NCI-H1048 (cell line): ENCODE measurements at places on chromosomes 7 and 10.
A peak's percentile ranks its signal among the peaks of the same experiment; 100 is the strongest.

DNA sequence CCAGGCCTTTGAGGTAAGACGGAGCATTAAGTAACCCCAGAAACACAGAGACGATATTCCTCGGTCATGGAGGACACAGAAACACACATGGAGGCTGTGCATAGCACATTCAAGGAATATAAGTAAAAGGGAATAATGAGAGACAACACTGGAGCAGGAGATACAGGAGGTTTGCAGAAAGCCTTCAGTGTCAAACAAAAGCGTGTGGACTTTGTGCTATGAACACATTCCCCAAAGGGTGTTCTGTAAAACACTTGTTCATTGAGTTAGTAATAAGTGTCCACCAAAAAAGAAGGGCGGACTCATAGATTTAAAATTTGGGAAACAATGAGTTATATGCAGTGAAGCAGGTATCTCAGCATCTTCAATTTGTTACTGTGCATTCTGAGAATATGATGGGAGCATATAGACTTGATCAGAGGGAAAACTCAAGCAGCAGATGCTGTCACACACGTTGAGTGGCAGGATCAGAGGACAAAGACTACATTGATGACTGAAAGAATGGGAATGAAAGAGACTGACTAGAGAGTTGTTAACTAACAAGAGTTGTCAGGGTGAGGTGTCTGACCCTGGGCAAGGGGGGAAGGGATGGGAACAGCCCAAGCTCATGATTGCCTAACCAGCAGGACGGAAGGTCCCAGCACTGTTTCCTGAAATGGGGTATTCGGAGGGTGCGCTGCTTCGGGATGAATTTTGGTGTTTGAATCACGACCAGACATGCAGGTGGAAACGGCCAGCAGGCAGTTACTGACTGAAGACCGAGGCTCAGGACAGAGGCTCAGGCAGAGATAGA is 85.2 kb upstream of the VIPR2 start:
- DNase-seq = no peak

- DNase-seq = no peak
These were observed 254.8 kb downstream of the HTR7 start for GRCh38 chr10:90602862-90603610.

DNA sequence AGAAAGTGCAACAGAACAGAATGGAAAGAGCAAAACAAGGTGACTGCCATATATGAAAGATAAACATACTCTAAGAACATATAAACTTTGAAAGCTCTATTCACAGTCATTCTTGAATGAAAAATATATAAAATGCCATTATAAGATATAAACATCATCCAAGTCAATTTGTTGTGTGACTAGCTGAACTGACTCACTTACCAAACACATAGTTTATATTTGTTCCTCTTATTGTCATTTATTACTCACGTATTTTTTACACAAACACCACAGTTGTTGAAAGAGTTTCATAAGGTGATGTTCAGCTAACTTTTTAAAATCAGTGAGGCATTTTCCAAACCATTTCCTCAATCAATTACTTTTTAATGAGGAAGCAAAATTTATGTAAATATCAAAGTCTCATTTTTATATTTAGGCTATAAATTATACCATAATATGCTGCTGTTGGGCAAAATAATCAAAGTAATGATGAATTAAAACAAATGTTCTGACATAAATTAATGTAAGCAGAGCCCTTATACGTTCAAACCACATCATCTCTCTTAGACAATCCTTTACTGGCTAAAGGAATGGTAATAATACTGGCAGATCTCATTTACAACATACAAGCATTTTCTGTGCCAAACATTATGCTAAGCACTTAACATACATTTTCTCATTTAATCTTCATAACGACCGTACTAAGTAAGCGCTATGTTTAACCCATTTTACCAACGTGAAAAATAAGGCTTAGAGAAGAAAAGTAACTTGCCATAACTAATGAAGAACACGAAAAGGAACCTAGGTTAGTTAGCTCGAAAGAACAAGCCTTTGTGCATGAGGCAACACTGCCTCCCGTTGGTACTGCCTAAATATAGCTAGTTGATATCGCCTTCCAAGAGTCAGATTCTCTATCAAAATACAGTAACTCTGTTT is 7.3 kb downstream of the LRRN3 start:
- DNase-seq = no peak

DNA sequence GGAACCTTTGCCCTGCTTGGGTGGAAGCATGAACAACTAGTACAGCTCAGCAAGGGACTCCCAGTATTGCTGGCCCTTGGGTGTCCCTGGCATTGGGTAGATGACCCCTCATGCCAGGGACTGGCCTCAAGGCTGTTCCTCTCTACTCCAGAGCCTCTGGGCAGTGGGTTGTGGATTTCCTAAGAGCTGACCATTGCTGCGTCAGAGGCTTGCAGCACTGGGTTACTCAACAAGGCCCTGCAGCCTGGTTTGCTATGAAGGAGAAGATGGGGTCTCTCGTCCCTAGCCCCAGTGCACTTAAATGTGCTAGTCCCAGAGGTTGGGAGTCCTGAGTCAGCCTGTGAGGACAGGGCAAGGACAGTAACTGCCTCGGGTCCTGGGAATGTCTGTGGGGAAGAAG is 2.5 kb downstream of the VSIR start:
- no peak for DNase-seq

DNA sequence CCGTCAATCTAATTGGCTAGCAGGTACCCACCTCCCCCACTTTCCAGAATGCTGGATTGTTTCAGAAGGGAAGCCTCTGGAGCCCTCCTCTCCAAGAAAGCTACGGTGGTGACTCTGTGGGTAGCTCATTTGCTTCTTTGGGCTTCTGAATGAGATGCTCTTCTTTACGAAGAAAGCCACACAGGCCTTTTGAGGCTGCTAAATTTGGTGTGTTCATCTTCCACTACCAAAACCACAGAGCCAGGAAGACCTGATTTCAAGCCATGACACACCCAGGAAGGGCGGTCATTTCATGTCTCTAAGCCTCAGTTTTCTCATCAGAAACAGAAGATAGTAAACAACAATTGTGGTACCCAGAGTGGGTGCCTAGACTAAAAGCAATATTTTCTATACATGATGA is 901.2 kb downstream of the KCNMA1 start:
- DNase-seq = no peak

- DNase-seq = no peak
These were observed 64.4 kb upstream of the NME8 start for GRCh38 chr7:37784015-37784414.

GRCh38 chr10:110772454-110773025 is 99.2 kb upstream of the PDCD4 start:
- no peak for DNase-seq

- peak; percentile 58 for DNase-seq
These were observed 1.6 kb downstream of the BAMBI start for GRCh38 chr10:28678687-28679457.

DNA sequence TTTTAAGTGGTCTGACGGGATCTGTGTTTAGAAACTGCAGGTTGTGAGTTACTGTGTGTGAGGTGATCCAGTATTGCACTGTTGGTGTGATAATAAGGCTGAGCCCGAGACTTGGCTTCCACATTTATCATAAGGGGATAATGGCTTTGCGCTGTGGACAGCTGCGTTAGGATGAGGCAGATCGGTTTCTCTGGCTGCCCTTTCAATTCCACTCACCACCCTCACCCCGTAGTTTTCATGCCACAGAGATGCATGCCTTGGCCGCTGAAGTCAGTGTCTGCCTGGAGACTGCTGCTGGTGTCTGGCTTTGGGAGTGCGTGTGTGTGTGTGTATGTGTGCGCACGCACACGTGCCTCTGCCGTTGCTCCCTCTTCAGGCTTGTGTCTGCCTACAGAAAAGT is 273.0 kb downstream of the CCDC3 start:
- no peak for DNase-seq

DNA sequence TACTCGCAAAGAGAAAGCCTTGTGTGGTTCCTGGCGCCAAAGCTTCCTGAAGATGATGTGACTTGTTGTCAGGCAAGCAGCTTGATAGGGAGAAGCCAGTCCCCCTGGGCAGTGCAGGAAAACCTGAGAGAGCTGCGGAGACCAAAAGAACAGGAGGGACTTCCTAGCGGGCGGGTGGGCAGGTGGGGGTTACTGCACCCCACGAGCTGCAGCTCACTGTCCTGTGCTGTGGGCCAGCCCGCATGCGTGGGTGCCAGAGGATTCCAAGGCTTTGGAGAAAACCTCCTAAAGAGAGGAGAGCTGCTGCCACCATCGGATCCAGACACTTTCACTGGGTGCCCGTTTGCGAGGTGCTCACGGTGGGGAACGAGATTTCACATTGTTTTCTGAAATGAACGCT is 145.1 kb downstream of the ACTR3B start:
- DNase-seq = no peak

GRCh38 chr7:131605280-131605878 is 49.0 kb upstream of the PODXL start:
- DNase-seq = no peak

DNA sequence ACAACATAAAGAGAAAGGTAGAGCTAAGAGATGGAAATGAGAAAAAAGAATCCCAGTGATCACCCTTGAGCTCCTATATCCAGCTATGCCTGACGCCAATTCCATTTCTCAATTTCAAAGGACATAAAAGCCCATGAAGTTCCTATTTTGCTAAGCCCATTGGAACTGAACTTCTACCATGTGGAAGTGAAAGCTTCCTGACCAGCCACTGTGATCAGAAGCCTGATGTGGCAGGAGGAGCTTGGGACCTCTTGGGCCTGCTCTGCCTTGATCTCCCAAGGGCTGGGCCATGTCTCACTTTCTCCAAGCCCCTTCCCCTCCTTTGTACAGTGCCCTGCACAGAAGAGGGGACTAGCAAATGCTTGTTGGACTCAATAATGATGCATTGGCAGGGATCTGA is 52.7 kb downstream of the PRLHR start:
- DNase-seq = no peak

DNA sequence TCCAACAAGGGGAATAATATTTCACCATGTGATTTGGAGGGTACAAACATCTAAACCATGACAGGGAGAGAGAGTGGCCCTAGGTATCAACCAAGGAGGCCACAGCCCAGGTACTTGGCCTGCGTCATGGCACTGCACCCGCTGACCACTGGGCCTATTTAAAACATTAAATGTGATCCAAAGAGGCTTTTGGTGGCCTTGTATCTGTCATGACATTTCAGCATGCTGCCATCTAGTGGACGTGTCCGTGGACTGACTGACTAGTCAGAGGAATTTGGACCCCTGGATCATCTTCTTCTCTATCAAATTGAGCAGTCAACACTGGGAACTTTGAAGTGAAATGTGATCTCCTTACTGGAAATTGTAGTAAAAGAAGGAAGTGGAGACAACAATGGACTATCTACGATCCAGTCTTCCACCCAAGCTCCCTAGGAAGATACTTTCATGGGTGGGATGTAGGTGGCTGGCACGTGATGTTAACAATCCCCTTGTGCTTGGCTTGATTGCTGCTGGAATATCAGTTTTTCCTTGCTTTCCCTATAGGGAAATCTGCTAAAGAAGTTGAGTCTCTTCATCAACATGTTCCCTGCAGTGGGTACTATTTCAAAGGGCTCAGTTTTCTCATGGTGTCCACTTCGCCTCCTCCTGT is 24.6 kb upstream of the ITGA8 start:
- peak; percentile 21 for DNase-seq

- DNase-seq = no peak
These were observed 215.8 kb downstream of the MLLT10 start for GRCh38 chr10:21749788-21750187.

DNA sequence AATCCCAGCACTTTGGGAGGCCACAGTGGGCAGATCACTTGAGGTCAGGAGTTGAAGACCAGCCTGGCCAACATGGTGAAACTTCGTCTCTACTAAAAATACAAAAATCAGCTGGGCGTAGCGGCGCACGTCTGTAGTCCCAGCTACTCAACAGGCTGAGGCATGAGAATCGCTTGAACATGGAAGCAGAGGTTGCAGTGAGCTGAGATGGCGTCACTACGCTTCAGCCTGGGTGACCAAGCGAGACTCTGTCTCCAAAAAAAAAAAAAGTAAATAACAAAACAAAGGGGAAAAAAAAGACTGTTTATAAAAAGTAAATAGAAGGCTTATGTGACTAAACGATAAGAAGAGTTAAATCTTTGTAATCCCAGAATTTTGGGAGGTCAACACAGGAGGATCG is 15.0 kb upstream of the DNMBP start:
- DNase-seq = no peak

DNA sequence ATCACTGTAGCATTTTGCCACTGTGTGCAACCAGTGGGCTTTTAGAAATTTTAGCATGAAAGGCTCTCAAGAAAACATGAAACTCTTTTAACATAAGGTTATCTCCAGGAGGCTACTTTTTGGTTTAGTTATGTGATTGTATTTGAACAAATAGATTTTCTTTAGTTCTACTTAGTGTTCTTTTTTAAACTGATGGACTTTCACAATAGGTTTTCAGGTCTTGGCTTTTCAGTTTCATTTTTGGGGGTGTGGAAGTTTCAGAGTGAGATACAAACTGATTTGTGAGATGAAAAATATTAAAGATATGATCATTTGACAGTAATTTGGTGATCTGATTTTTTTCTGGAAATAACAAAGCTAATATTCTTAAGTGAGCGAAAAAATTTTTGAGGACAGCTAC is 344.1 kb downstream of the PHF14 start:
- no peak for DNase-seq

DNA sequence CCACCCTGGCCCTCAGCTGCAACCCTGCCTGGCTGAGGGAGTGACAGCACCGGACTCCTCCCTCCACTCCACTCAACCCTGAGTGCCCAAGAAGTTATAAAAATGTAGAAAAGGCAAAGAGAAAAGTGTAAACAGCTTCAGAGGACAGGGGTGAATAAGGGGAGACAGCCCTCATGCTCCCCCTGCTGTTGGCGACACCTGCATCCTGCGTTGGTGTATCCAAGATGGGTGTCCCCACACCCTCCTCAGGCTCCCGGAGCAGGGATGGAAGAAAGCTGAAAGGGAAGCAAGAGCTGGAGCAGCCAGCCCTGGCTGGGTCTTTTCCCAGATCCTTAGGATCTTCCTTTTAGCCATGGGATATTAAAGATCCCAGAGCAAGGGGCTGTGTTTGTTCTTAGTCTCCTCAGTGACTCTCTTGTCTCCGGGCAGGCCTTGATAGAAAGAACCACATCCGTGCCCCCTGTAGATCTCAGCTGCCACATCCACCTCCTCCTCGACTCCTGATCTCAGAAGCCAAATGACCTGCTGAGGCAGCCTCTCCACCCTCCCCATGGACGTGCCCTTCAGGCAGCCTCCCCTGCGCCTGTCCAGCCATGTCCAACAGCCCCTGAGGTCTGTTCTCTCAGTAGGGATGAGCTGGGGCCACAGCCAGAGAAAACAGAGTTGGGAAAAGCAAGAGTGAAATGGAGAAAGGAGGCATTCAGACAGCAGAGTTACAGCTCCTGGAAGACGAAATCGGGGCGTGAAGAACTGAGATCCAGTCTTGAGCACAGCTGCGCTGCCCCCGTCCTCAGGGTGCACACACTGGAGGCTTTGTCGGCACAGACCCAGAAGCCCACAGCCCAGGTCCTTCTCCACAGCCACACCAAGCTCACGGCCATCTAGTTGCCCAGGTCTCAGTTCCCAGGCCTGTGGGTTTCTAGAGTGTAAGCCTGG is 6.8 kb downstream of the FAM131B start:
- DNase-seq = no peak

GRCh38 chr10:115432188-115432819 is 339.1 kb downstream of the ATRNL1 start:
- DNase-seq = no peak

GRCh38 chr7:620056-620455 is 100.4 kb upstream of the PDGFA start:
- no peak for DNase-seq

- no peak for DNase-seq
These were observed 254.7 kb upstream of the PFKP start for GRCh38 chr10:2812631-2813030.

- no peak for DNase-seq
These were observed 895.7 kb downstream of the XPNPEP1 start for GRCh38 chr10:109027534-109028185.
